ENCODE measurements at places on chromosomes 3 and 15. TPM values are rescaled to one million over a fixed set of nuclear protein-coding genes. Genes with fewer than 3 reads are reported as not detected.
A peak's percentile ranks its signal among the peaks of the same experiment; 100 is the strongest.

The CD276 gene
- 156 TPM for total RNA-seq

The KLHL6 gene
- not detected for total RNA-seq

The PEAK1 gene
- total RNA-seq: 41.1 TPM

The CCDC80 gene
- 12.6 TPM for total RNA-seq

The LRRC34 gene
- 3.3 TPM for total RNA-seq

The ITGA11 gene
- total RNA-seq: 0.06 TPM

The TMEM45A gene
- total RNA-seq: 12.9 TPM

The IP6K2 gene
- total RNA-seq: 89.4 TPM

DNA sequence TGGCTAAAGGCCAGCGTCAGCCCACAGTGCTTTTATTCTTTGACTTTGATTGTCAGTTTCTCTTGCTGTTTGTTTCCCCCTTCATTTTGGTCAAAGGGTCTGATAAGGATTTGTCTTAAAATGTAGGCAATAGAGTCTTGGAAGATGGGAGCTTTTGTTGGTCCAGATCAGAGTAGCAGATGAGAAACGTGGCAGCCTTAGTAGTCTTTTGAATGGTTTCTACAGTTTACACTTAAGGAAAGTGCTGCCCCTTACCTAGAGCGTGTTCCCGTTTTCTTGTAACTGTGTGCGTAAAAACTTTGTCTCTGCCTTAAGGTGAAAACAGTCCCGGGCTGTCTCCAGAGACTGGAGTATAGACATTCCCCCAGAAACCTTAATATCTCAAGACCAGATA lies 630 bp downstream of the LXN start:
- H3K36me3 ChIP-seq: no peaks in the 10 kb centered on the region
- 0 out of 2 replicates have a peak overlapping the region, but pooled peaks have one; percentile 64 for H3K27ac ChIP-seq
- no peaks in the 10 kb centered on the region for H3K27me3 ChIP-seq
- H3K4me1 ChIP-seq: no peaks in the 10 kb centered on the region
- no peak for DNase-seq
- peak overlapping the region; percentile 46 for H3K4me3 ChIP-seq

DNA sequence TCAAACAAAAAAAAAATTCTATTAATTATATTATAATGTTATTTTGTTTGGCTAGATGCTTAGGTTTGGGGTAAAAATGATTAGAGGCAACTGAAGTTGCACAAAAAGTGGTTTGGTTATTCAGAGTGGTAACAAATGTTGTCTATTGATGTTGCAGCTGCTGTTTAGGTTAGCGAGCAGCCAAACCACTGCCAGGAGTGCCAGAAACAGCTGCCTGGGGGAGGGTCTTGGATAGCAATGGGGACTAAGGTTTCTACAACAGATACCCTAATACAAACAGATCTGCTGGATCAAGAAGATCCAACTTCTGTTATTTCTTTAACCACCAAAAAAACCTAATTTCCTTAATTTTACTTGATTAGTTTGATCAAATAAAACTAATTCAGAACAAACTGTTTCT lies 26.6 kb downstream of the BTLA start:
- H3K36me3 ChIP-seq: no peaks in the 10 kb centered on the region
- no peaks in the 10 kb centered on the region for H3K4me1 ChIP-seq
- no peak overlapping the region for H3K4me3 ChIP-seq
- no peak overlapping the region for H3K27ac ChIP-seq
- H3K27me3 ChIP-seq: no peaks in the 10 kb centered on the region

GRCh38 chr15:101135532-101136166 lies 116.2 kb downstream of the CHSY1 start:
- no peaks in the 10 kb centered on the region for H3K4me1 ChIP-seq
- no peaks in the 10 kb centered on the region for H3K27me3 ChIP-seq
- H3K27ac ChIP-seq: no peak overlapping the region

- H3K4me1 ChIP-seq: no peaks in the 10 kb centered on the region
- H3K4me3 ChIP-seq: no peak overlapping the region
- H3K27me3 ChIP-seq: no peaks in the 10 kb centered on the region
- no peak for DNase-seq
Measured at GRCh38 chr3:42140665-42141203, 49.6 kb downstream of the TRAK1 start.

DNA sequence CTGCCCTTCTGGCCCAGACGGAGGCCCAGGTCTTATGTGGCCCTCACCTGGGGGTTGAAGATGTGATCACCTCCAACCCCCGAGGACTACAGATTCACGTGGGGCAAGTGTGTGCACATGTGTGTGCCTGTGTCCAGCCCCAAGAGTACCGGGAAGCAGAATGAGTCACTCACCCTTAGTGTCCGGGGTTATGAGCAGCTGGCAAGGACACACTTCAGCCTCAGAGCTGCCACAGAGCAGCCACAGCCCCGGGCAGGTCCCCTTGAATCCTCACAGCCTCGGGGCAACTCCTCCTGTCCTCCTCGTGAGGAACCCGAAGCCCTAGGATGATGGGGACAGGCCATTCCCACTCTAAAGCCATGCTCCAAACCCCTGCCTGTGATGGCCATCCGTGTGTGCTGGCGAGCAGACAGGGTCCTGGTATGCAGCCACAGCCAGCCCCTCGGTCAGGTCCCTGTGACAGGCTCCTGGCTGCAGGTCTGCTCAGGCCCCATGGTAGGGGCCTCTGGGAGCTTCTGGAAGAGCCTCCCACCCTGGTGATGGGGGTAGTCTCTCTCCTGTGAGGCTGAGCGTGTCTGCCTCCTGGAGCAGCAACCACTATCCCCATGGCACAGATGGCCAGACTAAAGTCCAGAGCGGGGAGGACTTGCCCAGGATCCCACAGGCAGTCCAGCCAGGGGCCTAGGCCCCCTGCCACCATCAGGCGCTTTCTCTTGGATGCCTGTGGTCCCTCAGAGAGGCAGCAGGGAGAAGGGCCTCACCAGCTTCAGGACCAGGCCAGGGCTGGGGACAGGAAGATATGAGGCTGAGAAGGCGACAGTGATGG lies 852 bp downstream of the STAB1 start:
- DNase-seq: no peak
- H3K27ac ChIP-seq: no peak overlapping the region
- peaks cover 15% of the 10 kb centered on the region for H3K36me3 ChIP-seq
- H3K4me1 ChIP-seq: 0 out of 2 replicates have a peak, but pooled peaks cover 6% of the 10 kb centered on the region
- no peaks in the 10 kb centered on the region for H3K27me3 ChIP-seq

DNA sequence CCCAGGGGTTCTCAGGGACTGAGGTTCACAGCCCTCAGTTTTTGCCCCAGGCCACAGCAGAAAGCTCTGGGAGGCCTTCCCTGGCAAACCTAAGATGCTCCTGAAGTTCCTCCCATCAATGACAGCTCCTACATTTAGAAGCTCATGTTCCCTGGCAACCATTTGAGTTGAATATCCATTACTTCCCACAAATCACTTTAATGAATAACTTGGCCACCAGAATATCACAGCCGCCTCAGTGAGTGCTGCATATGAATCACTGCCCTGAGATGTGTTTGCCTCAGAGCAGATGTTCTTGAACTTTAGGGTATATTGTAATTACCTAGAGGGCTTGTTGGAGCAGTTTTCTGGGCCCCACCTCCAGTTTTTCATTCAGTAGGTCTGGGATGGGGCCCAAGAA lies 27.4 kb downstream of the SLCO2A1 start:
- DNase-seq: no peak
- H3K27ac ChIP-seq: no peak overlapping the region
- H3K4me3 ChIP-seq: no peak overlapping the region
- H3K36me3 ChIP-seq: no peaks in the 10 kb centered on the region
- no peaks in the 10 kb centered on the region for H3K4me1 ChIP-seq

GRCh38 chr15:68028137-68028887 lies 25.8 kb upstream of the PIAS1 start:
- no peaks in the 10 kb centered on the region for H3K4me1 ChIP-seq
- H3K27me3 ChIP-seq: no peaks in the 10 kb centered on the region
- no peak for DNase-seq
- H3K36me3 ChIP-seq: no peaks in the 10 kb centered on the region
- no peak overlapping the region for H3K27ac ChIP-seq

DNA sequence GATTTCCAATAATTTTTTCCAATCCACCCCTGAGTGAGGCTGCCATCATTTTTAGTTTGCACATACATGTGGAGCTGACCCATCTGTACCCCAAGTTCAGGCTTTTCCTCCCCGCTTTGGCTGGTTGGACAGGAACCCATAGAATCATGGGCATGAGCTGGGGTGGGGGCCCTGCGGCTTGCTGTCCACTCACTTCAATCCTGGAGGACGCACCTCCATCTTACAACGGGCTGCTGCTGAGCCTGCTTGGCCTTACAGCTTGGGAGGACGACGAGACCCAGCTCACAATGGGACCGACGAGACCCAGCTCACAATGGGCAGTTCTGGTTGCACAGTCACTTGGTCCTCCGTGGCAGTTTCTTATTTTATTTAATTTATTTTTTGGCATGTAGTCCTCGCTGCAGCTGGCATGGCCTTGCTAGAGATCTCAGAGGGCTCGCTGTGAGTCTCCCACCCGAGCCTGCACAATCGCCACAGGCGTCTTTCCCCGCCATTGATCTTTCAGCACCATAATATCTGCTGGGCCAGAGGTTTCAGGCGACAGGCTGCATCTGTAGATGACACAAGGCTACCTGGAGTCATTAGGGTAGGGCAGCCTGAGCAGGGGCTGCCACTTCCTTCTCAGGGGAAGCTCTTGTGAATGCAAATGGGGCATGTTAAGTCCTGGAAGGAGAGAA lies 19.6 kb upstream of the EPHB3 start:
- peaks cover 5% of the 10 kb centered on the region for H3K4me1 ChIP-seq
- no peaks in the 10 kb centered on the region for H3K36me3 ChIP-seq
- 0 out of 2 replicates have a peak, but pooled peaks cover 3% of the 10 kb centered on the region for H3K27me3 ChIP-seq
- H3K27ac ChIP-seq: no peak overlapping the region

GRCh38 chr15:69914960-69915359 lies 182.8 kb downstream of the TLE3 start:
- DNase-seq: no peak
- H3K27me3 ChIP-seq: no peaks in the 10 kb centered on the region
- H3K27ac ChIP-seq: no peak overlapping the region
- no peak overlapping the region for H3K4me3 ChIP-seq
- peaks cover 4% of the 10 kb centered on the region for H3K4me1 ChIP-seq
- no peaks in the 10 kb centered on the region for H3K36me3 ChIP-seq

DNA sequence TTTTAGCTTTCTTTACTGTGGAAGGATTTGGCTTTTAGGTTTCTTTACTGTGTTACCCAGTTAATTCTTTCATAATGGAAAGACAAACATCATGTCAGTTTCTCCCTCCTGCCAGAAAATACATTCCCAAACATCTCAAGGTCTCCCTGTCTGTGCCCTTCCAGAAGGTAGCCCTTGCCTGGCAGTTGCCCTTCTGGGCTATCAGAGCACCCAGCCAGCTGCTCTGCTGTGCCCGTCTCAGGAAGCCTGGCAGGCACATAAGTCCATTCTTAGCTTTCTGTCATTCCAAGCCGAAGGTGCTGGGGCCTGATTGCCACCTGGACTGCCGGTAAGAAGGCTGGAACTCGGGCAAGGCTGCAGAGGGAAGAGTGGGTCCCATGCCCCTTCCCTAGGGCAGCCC lies 203.4 kb downstream of the SLCO3A1 start:
- no peak for DNase-seq
- no peaks in the 10 kb centered on the region for H3K36me3 ChIP-seq
- no peaks in the 10 kb centered on the region for H3K27me3 ChIP-seq
- H3K4me3 ChIP-seq: no peak overlapping the region

DNA sequence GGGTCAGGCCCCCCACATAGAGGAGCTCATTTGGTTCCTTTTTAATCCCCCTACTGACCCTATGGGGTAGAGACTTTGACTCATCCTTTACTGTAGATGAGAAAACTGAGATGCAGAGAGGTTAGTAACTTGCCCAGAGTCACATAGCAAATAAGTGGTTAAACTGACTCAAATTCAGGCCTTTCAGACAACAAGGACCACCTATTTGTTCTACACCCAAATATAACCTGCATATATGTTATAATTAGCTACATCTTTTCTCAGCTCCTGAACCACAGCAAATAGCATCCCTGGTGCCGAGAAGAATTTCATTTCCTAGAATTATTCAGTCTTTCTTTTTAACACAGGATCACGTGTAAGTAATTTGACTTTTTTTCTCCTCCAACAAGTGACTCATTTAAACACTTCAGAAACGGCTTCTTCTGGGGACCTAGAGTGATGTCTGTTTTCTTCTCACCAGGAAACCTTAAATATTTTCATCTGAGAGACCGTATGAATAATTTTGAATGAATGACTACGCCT lies 57.4 kb downstream of the MGLL start:
- DNase-seq: no peak
- H3K27ac ChIP-seq: no peak overlapping the region
- no peaks in the 10 kb centered on the region for H3K27me3 ChIP-seq
- no peak overlapping the region for H3K4me3 ChIP-seq

- no peak for DNase-seq
- no peaks in the 10 kb centered on the region for H3K36me3 ChIP-seq
- no peak overlapping the region for H3K27ac ChIP-seq
- no peaks in the 10 kb centered on the region for H3K27me3 ChIP-seq
- H3K4me3 ChIP-seq: no peak overlapping the region
Measured at GRCh38 chr3:188294823-188295487, 141.0 kb downstream of the LPP start.

GRCh38 chr3:45848392-45848791 lies 6.5 kb upstream of the LZTFL1 start:
- no peaks in the 10 kb centered on the region for H3K4me1 ChIP-seq
- H3K4me3 ChIP-seq: no peak overlapping the region
- no peak overlapping the region for H3K27ac ChIP-seq
- DNase-seq: no peak

DNA sequence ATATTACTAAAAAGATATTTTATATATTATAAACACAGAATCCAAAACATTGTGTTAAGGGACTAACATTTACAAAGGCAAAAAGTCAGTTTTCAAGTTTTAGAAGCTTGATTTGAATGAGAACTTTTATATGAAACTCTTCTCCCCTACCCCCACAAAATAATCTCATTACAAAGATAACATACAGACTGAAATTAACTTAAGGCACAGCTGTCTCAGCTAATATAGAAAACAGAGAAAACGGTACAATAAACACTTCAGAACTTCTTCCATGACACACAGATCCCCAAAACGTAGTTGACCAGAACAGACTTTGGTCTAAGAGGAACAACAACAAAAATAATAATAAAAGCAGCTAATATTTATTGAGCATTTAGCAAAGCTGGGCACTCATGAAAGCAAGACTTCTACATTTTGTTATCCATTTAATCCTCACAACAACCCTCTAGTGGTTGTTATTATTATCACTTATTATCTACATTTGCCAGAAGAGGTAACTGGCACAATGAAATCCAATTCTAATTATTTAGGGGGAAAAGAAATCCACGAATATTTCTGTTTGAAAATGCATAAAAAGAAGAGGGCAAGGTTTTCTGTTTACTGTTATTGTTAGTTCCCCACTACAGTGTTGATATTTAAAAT lies 68.1 kb downstream of the PFN2 start:
- H3K4me3 ChIP-seq: no peak overlapping the region
- H3K4me1 ChIP-seq: no peaks in the 10 kb centered on the region

DNA sequence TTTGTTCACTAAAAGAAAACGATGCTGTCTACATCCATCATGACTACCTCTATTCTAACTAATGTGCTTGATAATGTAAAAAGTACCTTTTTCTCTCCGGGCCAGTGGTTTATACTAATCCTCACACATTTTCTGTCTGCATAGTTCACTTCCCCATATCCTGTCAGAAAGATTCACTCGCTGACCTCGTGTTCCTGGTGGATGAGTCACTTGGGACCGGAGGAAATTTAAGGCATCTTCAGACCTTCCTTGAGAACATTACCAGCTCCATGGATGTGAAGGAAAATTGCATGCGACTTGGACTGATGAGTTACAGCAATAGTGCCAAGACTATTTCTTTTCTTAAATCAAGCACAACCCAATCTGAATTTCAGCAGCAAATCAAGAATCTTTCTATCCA lies 33.8 kb downstream of the COL6A5 start:
- H3K4me1 ChIP-seq: no peaks in the 10 kb centered on the region
- no peaks in the 10 kb centered on the region for H3K27me3 ChIP-seq
- no peak overlapping the region for H3K4me3 ChIP-seq
- no peak overlapping the region for H3K27ac ChIP-seq

All from H1 (cell line).